ENCODE measurements at places on chromosomes 4 and X.

- no peak for DNase-seq
Measured at GRCh38 chrX:68889249-68889648, 60.4 kb downstream of the EFNB1 start.

- no peak for DNase-seq
Measured at GRCh38 chr4:37453999-37454800, 209.7 kb downstream of the NWD2 start.

DNA sequence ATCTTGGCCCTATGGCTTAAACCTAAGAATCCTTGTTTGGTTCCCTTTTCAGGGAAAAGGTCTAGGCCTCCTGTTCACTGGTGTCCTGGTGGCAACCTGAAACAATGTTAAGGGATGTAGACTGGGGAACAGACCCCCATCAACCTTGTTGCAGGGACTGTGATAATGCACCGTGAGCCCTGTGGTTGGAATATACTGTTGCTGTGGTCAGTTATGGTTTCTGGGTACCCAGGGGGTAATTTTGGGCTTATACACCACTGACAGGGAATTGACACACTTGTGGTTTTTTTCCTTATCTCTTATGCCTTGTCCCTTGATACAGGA lies 64.0 kb upstream of the WDR1 start:
- DNase-seq: no peak

DNA sequence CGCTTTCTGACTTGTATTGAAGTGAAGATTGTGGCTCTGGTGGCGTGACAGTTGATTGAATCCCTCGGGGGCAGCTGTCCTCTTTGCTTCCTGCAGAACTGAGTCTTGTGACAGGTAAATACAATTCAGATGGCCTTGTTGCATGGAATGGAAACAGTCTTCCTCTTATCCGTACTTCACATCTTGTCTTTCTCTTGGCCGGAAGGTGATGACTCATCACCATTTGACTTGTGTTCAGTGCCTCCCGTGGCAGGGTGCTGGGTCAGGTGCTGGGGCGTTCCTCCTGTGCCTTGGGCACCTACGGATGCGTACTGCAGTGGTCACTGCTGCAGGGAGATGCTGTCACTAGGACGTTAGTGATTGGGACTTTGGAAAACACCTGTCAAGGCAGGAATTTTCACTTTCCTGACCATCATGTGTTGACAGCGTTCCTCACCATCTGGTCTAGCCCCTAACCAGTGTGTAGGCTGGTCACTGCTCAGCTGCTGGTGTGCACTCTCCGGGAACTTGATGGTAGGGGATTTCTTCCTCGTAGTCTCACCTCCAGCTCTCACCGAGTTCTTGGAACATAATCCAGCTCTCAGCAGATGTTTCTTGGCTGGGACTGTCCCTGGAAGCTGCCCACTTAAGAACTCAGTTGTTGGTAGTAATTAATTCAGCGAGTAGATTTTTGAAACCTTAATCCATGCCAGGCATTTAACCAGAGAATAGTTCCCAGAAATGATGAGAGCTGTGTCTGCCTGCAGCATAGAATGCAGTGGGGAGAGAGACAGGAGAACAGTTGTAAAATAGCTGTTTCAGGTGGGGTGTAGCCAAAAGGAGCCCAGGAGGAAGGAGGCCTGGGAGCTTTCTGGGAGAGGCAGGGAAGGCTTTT lies 7.2 kb downstream of the TBC1D14 start:
- no peak for DNase-seq

GRCh38 chrX:47223476-47224250 lies 5.2 kb downstream of the CDK16 start:
- DNase-seq: no peak
